Urinary bladder (tissue), 4 donors: ENCODE measurements at places on chromosomes 11 and 22. TPM values are rescaled to one million over a fixed set of nuclear protein-coding genes. Genes with fewer than 3 reads are reported as not detected.

CXCR5 gene
- not detected for total RNA-seq

MOGAT2 gene
- total RNA-seq = 2.2 TPM

APOA4 gene
- total RNA-seq = not detected

OR52H1 gene
- total RNA-seq = 2.2 TPM

PTPN5 gene
- total RNA-seq = 0.21 TPM

JHY gene
- 7.1 TPM for total RNA-seq

GRCh38 chr22:26127556-26127955 is 41.7 kb upstream of the SEZ6L start:
- DNase-seq = no peak

- DNase-seq = no peak
Measured at GRCh38 chr11:128894286-128894681, 3.1 kb downstream of the KCNJ5 start.

DNA sequence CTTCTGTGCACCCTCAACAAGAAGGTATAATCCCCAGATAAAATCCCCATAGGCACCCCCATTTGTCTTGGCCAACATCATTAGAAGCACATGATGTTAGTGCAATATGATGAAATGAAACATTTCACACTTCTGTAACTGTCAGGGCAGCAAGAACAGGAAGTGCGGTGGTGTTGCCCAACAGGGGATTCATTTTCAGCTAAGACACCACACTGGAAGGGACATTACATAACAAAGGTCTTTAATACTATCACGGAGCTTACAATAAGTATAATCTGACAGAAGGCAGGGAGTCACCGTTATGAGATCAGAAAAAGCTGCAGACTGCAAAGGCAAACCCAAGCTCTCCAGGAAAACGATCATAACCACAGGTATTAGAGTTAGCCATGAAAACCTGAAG is 2.0 kb downstream of the OR52W1 start:
- DNase-seq = no peak

DNA sequence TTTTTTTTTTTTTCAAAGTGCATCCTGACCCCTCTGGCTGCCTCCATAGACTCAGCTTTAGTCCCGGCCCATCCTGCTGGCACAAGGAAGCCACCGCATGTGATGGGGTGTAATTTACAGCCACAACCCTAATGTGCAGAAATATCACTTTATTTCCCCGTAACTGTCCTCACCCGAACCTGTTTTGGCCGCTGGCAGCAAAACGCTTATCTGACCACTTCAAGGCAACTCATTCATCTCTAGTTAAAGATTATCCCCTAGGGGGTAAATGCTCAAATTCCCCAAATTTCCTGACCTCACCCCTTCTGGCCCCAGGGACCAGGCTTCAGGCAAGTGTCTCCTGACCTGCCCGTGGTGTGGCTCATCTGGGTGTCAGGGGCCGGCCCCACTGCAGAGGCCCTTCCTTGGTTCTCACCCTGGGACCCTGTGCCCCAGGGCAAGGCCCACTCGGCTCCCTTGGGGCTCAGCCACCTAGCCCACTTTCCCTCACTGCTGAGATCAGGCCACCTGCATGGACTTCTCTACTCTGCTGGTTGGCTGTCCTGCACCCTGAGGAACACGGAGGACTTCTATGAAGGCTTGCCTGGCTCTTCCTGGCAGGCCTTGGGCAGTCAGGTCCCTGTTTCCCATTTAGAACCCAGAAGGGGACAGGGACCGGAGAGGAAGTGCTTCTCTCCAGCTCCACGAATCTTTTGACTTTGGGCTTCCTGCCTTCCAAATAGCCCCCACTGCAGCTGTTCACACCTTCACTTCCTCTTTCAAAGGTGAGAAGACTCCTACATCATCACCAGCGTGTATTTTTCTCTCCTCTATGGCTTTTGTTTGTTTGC is 53.3 kb downstream of the WNT11 start:
- DNase-seq = no peak

DNA sequence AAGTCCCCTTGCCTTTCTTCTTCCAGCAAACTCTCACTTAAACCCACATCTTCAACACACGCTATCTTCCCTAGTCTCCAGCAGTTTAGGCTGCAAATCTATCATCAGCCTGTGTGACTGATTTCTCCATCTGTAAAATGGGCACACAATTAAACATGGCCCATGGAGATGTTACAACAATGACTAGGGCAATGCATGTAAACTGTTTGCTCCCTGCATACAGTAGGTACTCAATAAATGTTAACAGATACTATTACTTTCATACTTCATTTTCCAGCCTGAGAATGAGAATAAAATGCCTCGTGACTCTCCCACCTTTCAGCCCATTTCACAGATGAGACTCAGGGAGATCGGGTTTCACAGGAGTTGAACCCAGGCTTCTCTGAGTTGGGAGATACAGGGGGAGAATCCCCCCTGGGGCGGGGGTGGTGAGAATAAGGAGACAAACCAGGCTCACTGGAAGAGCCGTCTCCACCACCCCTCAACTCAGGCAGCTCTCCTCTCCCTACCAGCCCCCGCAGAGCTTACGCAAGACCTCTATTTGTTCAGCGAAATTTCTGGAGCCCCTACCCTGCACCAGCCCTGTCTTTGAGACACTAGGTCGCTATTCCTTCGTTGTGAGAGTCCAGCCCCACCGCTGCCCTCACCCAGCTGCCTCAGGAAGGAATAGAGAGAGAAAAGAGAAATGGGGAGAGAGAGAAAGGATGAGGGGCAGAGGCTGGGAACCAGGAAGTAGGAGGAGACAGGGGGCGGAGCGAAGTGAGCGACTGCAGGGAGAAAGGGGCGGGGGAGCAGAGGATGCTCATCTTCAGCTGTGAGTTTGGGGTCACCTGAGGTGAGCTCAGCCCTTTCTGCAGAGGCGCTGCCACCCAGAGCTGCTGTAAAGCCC is 42.1 kb upstream of the KLHL35 start:
- DNase-seq = no peak

- no peak for DNase-seq
Measured at GRCh38 chr11:70871881-70872280, 380.5 kb downstream of the SHANK2 start.

- DNase-seq = no peak
Measured at GRCh38 chr11:104410336-104410735, 246.4 kb upstream of the PDGFD start.

DNA sequence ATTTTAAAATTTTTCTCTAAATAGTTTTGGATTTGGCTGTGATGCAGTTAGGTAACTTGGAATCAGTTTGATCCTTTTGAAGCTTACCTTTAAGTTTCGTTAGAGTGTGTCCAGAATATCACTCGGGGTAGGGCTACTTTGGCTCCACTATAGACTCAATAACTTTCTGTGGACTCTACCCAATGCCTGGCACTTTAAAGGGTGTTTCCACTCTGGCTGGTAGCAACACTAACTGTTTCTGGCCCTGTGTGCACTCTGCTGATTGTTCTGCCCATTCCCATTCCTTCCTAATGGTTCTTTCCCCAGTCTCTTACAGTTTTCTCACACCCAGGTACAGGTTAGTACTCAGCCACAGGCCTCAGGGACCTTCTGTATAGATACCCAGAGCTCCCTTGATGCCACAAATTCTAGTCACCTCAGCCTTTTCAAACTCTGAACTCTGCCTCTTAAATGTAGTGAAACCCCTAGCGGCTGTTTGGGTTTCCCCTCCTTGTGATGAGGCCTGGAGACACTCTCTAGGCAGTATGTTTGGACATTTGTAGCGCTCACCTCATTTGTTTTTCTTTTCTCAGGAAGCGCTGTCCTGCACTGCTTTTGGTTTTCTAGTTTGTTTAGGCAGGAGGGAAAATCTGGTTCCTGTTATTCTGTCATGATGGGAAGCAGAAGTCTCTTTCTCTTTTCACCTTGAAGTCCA is 16.8 kb downstream of the CUL5 start:
- no peak for DNase-seq
